WERI-Rb-1 (cell line): ENCODE measurements at places on chromosomes 1 and 21.
A peak's percentile ranks its signal among the peaks of the same experiment; 100 is the strongest.

DNA sequence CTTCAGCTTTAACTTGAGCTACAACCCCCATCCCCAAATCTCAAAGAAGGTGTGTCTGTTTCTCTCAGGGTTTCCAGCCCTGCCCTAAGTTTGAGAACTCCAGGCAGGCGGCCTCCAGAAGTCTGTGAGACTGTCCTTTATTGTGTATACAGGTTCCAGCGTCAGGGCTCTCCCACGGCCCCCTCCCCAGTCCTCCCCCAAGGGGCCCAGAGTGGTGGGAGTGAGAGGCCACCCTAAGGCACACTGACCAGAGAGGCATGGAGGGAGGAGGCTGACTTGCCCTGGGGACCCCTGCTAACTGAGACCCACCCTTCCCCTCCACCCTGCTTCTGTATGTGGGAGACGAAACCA, 4.0 kb downstream of the HSPB7 start:
- DNase-seq: no peak

- no peak for DNase-seq
Measured at GRCh38 chr1:178121883-178122282, 28.0 kb downstream of the RASAL2 start.

DNA sequence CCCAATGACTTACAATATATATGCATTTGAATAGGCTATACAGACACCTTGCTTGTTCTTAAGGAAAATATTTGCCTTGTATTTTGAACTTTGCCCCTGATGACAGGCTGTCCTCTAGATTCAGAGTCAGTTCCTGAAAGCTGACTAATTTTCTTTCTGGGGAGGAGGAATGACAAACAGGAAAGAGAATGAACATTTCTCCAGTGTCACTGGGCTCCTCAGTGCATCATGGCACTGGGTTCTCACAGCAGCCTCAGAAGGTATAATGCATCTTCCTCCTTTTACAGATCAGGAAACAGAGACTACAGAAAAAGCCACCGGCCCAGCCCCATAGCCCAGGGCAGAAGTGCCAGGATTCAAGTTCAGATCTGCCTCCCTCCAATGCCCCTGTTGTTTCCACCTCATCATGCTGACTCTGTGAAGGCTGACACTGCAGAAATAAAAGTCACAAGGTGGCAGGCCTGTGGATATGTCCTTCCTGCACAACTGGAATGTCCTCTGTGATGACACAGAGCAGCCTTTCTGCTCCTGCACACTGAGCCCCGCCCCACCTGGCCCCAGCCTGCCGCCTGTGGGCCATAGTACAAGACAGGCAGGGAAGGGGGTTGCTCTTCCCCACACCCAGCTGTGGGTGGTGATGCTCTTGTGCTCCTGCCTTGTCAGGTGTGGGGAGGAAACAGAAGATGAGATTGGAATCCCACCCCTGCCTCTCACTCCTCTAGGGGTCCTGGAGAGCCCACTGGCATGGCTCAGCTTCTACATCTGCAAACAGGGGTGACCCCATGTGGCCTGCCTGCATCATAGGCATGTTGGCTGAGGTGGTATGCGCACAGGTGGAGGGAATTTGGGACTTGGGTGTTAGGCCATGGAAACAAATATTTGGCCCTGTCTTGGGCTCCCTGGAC, 6.4 kb downstream of the TTC22 start:
- no peak for DNase-seq

DNA sequence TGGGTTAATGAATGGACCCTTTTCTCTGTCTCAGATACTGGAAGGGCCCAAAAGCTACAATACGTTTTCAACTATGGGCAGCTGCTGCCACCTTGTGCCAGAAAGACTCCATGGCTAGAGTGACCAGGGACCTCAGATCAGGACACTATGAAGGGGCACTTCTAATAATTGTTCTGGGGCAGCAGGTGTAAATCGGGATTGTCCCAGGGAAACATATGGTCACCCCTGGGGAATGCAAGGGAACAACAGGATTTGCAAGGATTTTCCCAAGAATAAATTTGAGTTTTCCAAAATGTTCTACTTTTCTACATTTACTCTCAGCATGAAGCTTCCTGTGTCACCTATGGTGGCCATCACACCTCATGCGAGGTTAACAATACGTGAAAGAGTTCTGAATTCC, 12.0 kb upstream of the FCAMR start:
- peak; percentile 76 for DNase-seq

- no peak for DNase-seq
Measured at GRCh38 chr1:209010475-209011230, 572.9 kb upstream of the CAMK1G start.

- DNase-seq: no peak
Measured at GRCh38 chr1:65079941-65080340, 68.1 kb upstream of the AK4 start.

- no peak for DNase-seq
Measured at GRCh38 chr21:42931560-42932235, 6.3 kb upstream of the ERVH48-1 start.

GRCh38 chr1:70737125-70737524, 310.5 kb downstream of the PTGER3 start:
- no peak for DNase-seq

DNA sequence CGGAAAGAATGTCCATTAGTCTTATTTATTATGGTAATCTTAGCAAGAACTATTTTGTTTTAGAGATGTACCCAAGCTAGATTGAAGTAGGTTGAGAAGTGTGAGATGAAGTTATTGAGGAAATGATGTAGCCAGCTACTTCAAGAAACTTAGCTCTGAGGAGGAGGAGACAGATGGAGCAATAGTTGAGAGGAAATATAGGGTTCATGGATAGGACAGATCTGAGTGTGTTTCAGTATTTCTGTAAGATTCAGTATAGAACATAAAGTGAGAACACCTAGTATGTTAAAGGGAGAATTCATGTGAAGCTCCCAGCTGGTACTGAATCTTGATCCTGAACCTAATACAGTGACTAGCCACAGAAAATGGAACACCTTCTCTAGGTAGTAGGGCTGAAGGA, 28.9 kb downstream of the TSNAX start:
- DNase-seq: no peak

DNA sequence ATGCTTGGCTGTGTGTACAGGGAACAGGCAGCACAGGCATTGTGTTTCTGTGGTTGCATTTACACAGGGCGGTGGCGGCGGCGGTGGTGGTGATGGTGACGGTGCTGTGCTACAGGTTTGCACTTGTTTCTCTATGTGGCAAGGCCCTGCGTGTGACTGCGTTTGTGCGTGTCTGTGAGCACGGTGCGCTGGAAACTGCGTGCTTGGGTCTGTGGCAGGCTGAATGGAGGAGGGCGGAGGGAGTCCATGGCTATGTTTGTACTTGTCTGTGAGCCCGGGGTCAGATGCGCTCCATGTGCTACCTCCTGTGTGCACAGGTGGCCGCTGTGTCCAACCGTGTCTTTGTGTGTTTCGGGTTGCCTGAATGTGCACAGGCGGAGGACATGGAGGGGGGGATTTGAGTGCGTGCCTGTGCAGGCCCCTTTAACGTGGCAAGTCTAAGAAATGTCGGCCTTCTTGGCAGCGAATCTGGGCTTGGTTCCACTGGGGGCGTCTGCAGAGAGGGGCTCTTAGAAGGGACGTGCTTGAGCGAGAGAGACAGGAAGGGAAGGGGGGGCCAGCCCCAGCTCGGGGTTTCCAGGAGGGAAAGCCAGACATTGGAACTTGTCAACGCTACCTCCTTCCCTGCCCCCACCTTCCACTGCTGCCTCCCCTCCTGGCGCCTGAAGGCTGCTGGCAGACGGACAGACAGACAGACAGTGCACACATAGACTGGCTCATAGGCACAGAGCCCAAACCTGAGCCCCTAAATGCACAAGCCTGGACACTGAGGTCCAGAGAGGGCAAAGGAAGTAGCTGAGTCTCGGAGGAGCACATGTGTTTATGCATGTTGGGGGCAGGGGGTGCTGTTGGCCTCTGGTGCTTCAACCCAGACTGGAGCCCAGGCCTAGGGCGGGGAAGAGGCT, 32.7 kb upstream of the WASF2 start:
- DNase-seq: peak; percentile 74

- no peak for DNase-seq
Measured at GRCh38 chr1:203548892-203549291, 54.9 kb downstream of the OPTC start.

DNA sequence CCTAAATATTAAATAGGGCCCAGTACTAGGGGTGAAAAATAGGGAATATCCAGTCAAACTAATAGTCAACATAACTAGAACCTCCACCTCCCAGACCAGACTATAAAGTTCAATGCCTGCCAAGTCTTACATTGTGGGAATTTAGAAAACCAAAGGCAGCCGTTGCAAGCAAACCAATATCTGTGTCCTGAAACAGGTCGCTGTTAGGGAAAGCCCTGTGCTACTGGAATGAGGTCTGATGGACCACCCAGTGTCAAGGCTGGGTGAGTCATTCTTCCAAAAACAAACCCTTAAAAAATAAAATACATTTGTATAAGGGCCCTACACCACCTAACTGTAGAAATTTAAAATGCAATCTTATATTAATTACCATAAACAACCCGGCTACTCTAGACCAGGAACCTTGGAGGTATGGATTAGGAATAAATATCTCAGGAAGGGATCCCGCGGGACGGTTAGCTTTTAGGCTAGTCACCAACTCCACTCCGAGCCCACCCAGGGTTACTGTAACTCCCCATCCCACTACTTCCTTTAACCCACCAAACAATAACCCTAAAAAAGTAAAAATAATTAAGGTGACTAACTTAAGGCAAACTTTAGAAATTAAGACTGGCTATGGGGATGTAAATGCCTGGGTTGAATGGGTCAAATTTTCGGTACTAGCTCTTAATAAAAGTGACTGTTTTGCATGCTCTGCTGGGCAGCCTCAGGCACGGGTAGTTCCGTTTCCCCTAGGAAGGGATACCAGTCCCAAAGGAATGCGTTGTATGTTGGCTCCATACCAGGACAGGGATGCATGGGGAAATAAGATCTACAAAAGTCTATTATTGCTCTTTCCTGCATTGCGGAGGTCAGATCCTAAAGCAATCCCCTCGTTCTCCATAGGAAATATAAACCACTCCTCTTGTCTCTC, 65.4 kb upstream of the TLR5 start:
- no peak for DNase-seq

DNA sequence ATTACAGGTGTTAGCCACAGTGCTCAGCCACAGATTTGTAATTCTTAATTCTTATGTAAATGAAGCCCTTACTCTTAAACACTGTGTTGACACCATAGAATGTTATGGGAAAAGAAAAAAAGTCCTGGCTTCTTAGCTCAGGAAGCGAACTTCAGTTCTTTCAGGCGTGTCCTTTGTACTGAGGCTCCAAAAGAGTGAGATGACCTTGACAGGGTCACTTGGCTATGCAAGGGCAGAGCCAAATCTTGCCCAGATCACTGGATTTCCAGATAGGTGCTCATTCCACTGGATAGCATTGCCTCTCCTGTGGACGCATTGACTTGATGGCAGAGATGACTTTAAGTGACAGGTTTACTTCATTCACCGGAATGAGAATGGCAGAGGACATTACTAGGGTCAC, 4.8 kb downstream of the NFYC start:
- DNase-seq: no peak

DNA sequence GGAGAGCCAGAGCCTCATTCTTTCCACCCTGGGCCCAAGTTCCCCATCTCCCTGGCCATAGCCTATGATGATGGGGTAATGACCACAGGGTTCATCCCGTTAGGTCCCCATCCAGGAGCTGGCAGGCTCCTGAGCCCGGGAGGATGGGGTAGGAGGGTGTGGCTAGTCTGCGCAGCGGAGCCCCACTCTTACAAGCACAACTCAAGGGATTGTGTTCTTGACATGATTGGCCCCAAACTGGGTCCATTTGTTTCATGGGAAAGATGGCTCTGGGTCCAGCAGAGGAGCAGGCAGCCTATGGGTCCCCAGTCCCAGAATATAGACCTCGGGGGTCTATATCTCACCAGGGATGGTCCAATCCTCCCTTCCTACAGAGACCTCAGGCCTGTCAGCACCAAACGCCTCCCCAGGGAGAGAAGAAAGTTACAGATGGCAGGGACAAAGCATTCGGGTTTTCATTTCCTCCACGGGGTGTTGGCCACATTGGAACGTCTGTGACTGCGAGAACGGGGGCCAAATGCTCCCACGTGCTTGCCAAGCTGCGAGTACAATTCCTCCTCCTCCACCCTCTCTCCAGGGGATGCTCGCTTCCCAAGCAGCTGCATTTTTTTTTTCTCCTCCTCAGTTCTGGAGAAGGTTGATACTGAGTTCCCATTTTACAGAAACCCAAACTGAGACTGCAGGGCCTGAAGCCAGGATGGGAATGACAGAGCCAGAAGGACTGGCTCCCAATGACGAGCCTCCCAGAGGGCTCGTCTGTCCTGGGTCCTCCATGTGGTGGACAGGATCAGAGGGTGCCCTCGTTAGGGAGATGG, 71.0 kb downstream of the DHRS3 start:
- DNase-seq: no peak

DNA sequence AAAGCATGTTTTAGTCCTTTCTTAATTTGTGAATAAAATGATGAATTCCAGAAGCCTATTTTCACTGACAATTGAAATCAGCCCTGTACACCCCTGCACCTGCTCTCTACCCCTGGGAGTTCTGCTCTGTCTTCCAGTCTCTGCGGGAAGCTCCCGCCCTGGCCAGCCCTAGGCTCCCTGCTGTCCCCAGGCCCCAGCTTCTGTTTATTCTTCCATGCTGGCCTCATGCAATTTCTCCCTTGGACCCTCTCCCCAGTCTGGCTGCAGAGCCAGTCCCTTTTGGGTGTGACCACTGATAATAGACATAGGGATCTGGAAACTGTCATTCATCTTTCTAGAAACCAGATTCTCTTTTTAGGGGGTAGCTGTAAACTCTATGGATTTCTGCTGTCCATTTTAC, 258.6 kb downstream of the GRIK3 start:
- DNase-seq: no peak

GRCh38 chr1:186680245-186681061, at the start of gene PTGS2:
Gene PTGS2, minus strand, starts transcription at chr1:186680423. Its CDS starts 133 bp downstream, at chr1:186680290.
- peak; percentile 77 for DNase-seq

- DNase-seq: no peak
Measured at GRCh38 chr1:145937436-145937835, 10.2 kb upstream of the RBM8A start.

- no peak for DNase-seq
Measured at GRCh38 chr1:51025374-51025773, 55.3 kb downstream of the CDKN2C start.

DNA sequence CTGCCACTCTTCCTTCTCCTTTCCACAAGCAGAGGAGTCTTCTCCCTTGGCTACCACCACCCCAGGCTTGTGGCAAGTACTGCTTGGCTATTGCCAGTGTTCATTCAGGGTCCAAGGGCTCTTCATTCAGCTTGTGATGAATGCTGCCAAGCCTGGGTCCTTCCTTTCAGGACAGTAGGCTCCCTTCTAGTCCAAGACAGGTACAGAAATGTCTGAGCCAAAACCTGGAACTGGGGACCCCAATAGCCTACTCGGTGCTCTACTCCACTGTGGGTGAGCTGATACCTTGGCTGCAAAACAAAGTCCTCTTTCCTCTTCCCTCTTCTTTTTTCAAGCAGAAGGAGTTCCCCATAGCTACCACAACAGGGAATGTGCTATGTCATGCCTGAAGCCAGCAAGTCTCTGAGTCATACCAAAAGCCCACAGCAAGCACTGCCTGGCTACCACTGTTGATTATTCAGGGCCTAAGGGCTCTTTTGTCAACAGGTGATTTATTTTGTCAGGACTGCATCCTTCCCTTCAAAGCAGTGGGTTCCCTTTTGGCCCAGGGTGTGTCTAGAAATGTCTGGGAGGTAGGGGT, 268.9 kb downstream of the HHAT start:
- DNase-seq: no peak
